A172 (cell line): ENCODE measurements at places on chromosomes 13 and 19. TPM values are rescaled to one million over a fixed set of nuclear protein-coding genes. Genes with fewer than 3 reads are reported as not detected.

The JUND gene
- 91.3 and 129 TPM in 2 replicates for total RNA-seq

DNA sequence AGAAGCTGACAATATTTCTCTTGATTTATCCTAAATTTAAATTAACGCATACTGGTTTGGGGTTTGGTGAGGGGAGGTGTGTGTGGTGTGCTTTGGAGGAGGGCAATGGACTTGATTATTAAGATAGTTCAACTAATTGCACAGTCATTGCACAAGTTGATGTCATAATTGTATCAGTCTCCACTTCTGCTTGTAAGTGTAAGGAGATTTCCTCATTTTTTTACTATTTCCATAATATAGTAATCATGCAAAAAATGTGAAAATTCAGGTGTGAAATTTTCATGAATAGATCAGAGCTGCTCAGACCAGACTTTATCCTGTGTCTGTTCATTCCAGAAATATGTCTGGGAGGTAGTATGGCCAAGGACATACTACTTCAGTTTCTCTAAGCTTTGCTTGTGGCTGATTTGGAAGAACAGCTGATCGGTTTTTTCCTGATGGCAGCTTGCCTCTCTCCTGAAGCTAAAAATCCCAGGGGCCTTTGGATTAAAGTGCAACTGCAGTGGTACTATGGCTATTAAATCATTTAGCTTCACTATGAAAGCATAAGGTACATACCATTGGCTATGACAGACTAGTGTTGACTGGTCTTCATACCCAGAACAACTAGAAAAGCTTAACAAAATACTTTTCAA, 201.8 kb upstream of the MIR17HG start:
- DNase-seq = no peak

The LPAR2 gene
- total RNA-seq = 2.1 and 3.0 TPM in 2 replicates

The FFAR2 gene
- not detected in 2 replicates for total RNA-seq

- DNase-seq = peak; percentile 77
Measured at GRCh38 chr13:23866420-23867026, 22.7 kb downstream of the MIPEP start.

DNA sequence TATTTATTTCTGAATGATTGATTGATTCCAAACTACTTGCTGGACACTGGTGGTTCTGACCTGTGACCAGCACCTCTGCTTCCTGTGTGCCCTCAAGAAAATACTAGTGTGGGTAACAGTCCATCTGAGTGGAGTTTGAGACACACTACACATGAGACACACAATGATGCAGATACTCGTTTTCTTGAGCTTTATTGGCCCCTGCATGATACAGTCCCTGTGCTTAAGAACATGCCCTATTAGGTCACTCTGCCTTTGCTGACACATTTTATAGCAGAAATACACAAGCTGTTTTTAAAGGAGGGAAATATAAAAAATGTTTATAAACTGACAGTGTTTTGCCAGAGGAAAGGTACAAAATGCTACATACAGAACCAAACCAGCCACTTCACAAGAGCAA, 126.9 kb downstream of the STK24 start:
- DNase-seq = no peak

- no peak for DNase-seq
Measured at GRCh38 chr13:108980237-108980636, 350.8 kb downstream of the MYO16 start.
